ENCODE measurements at places on chromosomes 13 and 19.

- DNase-seq = no peak
Observed at GRCh38 chr13:67094952-67095351, 135.2 kb downstream of the PCDH9 start.

- no peak for DNase-seq
Observed at GRCh38 chr13:76635232-76636230, 250.7 kb downstream of the KCTD12 start.

- DNase-seq = peak; percentile 44
Observed at GRCh38 chr19:7917267-7918061, 2.7 kb upstream of the SNAPC2 start.

GRCh38 chr13:26446751-26447150, 110.7 kb upstream of the WASF3 start:
- no peak for DNase-seq

- no peak for DNase-seq
Observed at GRCh38 chr13:54597540-54598088, 1569.0 kb downstream of the OLFM4 start.

- no peak for DNase-seq
Observed at GRCh38 chr13:23705583-23705982, 135.4 kb downstream of the TNFRSF19 start.

DNA sequence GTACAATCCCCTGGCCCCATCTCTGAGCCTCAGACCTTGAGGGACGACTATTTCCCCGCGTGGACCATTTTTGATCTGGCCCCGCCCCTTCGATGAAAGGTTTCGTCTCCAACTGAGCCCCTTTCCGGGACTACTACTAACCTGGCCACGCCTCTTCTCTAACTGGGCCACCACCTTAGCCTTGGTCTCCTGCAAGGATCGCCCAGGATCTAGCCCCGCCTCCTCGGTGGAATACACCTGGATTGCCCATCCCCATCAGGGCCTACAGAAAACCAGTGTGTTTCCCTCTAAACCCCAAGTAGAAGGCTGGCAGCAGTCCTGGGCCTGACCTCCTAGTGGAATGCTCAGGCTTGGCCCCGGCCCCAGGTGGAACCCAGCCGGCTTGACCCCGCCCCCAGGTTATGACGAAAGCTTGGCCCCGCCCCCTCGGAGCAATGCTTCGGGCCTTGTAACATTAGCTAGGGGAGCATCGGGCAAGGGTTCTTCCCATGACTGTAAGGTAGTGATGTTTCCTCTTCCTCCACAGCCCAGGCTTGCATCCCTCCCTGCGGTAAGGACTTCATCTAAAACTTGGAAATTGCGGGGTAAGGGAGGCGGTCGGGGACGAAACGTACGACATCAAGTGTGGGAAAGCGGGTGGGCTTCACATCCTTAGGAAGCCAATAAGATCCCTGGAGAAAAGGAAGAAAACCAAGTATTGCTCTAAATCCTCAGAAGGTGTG, 9.1 kb downstream of the SPACA6 start:
- DNase-seq = peak; percentile 44

DNA sequence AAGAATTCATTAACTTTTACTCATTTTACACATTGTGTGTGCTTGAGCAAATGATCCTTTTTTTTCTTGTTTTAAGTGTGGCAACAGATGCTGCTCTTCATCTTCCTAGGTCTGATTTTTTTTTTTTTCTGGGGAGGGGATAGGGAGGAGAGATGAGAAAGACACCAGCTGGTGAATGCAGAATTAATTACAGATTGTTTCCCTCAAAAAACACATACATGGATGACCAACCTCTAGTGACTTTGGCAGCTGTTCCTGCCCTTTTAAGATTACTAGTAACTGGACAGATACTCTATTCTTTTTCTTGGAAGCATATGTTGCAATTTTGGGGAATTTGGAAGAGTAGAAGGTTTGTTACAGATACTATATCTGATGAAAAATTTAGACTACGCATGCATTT, 103.6 kb upstream of the MYO16 start:
- no peak for DNase-seq

DNA sequence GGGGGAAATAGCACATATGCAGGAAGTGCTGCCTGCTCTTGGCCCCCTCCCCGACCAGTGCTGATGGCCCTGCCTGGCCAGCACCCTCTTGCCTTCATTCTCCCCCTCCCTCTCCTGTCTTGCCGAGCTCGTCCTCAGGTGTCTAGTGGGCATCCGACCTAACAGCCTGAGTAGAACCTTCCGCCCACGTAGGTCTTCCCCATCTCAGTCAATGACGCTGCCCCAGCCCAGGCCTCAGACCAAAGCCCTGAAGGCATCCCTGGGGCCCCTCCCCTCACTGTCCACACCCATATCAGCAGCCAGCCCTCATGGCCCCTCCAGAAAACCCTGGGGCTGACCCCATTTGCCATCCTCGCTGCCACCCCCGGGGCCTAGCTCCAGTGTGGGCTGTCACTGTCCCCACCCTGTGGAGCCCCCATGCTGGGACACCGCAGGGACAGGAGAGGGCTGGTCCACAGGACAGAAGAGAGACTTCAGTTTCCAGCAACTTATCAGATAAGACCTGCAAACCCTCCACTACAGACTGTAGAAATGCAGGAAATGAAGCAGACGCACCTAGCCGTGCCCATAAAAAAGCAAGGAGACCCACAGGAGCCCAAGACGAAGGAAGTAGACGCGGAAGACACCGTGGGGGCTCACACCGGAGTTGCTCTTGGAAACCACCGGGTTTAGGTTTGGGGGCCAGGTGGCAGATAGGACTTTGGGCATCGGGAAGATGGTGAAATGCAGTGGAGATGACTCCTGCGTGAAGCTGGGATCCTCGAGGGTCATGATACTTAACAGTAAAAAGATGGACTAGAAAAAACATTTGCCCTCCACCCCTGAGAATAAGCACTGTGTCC, 38.3 kb downstream of the AP1M1 start:
- DNase-seq = no peak

DNA sequence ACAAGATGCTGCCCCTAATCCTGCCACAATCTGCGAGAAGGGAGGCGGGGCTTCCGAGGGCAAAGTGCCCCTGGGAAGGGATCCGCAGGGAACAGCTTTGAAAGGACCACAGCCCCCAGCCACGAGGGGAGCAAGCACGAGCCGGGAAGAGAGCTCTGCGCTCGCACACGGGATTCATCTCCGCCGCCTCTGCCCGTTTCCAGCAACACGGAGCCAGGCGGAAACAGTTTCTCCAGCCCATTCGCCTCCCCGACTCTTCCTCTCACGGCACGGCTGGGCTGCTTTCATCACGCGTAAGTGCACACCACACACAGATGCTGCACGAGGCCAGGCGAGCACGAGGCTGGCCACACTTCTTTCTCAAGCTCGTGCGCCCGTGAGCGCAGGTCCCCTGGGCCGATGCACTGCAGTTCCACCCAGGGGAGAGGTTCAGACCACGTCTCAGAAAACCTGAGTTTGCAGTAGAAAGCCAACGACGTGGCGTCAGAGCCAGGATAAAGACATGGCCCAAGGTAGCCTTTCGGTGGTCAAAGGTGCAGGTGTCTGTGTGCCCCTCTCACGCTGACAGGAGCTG, 33.6 kb downstream of the NAXD start:
- no peak for DNase-seq

DNA sequence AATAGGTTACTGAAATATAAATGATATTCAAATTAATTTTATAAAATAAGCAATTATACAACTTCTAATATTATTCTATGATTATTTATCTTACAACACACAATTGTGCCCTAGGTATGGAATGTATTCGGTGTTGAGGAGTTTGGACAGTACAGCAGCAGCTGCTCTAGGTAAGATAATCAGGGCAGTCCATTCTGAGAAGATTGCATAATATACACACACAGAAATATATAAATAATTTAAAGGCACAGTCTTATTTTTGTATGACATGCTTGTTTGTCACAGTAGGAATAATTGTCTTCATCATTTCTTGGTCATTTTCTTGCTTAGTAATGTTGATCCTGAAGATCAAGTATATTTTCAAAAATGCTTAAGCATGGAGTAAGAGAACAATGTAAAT, 849.4 kb upstream of the MIR17HG start:
- DNase-seq = no peak

Measured in fibroblast of skin of scalp (primary cell).